ENCODE measurements at places on chromosomes 6 and 20. TPM values are rescaled to one million over a fixed set of nuclear protein-coding genes. Genes with fewer than 3 reads are reported as not detected.

- no peak for DNase-seq
These were observed 41.9 kb downstream of the PRR18 start for GRCh38 chr6:166266336-166266735.

DNA sequence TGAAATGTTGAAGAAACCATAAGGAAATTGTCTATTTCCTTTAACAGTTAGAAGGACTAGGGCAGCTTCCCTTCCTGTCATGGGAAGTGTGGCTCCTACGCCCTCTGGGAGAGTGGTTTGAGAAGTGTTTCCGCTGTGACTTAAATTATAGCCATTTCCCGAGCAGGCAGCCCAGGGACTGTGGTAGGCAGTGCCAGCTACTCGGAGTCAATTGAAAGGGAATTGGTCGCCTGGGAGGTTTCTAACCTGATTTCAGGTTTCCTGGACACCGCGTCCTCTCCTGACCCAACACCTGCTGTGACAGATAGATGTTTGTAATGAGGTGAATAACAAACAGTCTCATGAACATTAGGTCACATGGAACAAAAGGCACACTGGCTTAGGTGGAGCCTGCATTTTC lies 256.1 kb upstream of the PLCB4 start:
- no peak for DNase-seq

The OTOR gene
- not detected for polyA plus RNA-seq

DNA sequence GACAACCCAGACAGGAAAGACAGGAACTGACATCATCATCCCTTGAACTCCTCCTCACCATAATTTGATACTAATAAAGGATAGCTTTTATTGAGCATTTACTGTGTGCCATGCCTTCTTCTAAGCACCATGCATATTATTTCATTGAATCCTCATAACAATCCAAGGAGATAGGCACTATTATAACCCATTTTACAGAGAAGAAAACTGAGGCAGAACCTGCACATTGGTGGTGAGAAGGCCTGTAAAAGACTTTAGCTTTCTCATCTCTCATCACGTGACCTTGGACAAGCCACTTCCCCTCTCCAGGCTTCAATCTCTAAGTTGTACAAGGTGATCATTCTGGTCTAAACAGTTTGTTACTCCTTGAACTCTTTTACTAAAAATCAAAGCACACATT lies 34.5 kb upstream of the PREX1 start:
- DNase-seq = peak; percentile 35

- no peak for DNase-seq
These were observed 42.0 kb upstream of the DSN1 start for GRCh38 chr20:36815454-36816091.

The TCFL5 gene
- polyA plus RNA-seq = 3.5 TPM

GRCh38 chr6:34904990-34905613 lies 16.0 kb downstream of the ANKS1A start:
- peak; percentile 8 for DNase-seq

- no peak for DNase-seq
These were observed 25.7 kb upstream of the DEFB125 start for GRCh38 chr20:61757-62156.

- no peak for DNase-seq
These were observed 169.4 kb downstream of the CDK19 start for GRCh38 chr6:110645685-110646418.

DNA sequence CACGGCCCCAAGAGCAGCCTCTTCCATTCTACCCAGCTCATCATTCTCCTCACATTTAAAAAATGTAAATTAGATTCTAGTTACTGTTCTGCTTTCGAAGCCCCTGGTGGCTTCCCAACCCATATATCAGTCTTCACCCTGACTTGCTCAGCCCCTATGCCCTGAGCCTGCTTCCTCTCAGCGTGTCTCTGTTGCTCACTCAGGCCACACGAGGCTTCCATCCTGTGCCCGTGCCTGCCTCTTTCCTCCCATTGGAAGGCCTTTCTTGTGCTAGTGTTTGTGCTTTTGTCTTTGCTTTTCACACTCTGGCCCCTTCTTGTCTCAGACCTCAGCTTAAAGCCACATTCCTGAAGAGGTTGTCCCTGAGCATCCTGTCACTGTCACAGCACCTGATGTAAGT lies 78.1 kb downstream of the AFDN start:
- DNase-seq = no peak

GRCh38 chr6:53066077-53066417 lies 843 bp downstream of the FBXO9 start:
- peak; percentile 21 for DNase-seq

DNA sequence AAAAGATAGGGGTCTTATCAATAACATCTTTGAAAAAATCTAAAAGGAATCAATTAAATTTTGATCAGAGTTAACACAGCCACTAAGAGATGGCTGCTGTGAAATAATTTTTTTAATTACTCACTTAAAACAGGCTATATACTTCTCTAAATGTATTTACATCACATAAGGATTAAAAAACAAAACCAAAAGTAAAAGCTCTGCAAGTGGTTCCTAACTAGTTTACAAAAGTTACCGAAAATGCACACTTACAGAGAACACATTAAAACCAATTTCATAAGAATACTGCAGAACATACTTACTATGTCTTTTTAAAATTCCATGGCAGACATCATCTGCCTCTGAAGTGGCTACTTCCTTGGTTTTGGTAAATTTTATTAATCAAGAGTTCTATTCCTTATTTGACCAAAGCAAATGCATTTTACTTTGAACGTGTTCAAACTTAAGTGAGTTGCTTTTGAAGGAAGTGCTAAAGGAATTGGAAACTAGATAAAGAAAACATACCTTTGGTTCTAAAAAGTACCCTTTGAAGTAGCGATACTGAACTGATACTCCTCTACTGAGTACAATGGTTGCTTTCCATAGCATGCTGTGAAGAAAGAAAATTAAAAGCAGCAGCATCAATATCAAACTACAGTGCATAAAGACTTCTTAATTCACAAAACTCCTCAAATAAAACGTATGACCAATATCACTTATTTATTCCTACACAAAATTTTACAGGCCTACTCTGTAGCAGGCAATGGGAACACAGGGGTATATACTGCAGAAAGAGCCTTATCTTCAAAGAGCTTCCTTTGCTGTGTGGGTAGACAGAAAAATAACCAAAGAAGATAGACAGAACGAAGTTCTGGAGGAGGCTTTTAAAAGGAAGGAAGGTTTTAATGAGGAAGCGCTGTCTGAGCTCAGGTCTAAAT lies 157.1 kb upstream of the SHLD1 start:
- no peak for DNase-seq

DNA sequence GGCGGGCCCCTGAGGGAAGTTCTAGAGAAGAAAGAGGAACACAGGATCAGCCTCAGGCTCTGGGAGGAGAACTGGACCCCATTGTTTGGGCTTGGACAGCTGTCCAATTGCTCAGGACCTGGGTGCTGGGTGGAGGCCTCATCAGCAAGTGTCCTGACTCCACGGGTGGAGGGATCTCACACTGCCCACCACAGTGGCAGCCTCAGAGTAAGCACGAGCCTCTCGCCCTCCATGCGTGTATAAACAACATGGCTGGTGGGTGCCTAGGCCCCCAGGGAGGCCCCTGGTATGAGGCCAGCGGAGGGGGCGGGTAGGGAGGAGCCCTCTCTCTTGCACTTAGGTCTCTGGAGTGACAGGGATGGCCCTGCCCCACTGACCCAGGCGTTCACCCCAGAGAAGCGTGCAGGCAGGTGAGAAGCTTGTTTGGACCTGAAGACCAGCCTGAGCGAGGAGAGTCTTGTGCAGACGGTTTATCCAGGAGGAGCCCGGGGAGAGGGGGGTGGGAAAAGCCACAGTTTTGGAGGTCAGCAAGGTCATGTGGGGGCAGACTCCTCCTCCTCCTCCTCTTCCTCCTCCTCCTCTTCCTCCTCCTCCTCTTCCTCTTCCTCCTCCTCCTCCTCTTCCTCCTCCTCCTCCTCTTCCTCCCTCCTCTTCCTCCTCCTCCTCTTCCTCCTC lies 41.9 kb upstream of the BHLHE23 start:
- DNase-seq = no peak

DNA sequence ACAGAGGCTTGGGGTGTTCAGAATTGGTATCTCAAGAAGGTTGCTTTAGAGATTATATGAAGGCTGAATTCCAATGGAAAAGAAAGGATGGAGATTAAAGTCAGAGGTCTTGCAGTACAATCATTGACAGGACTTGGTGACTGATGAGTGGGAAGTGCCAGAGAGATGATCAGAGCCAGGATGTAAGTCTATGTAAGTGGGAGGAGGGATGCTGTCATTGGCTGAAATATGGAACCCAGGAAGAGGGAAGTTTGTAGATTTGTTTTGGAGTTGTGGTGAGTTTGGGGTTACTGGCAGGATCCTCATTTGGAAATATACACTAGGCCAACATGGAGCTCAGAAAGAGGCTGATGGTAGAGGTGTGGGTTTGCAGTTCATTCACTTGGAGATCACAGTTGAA lies 23.8 kb upstream of the TNFAIP3 start:
- DNase-seq = peak; percentile 48

GRCh38 chr6:33104887-33105286 lies 29.1 kb downstream of the HLA-DPB1 start:
- no peak for DNase-seq

The PDE7B gene
- 0.34 TPM for polyA plus RNA-seq

GRCh38 chr6:76043690-76044089 lies 28.8 kb downstream of the IMPG1 start:
- no peak for DNase-seq

DNA sequence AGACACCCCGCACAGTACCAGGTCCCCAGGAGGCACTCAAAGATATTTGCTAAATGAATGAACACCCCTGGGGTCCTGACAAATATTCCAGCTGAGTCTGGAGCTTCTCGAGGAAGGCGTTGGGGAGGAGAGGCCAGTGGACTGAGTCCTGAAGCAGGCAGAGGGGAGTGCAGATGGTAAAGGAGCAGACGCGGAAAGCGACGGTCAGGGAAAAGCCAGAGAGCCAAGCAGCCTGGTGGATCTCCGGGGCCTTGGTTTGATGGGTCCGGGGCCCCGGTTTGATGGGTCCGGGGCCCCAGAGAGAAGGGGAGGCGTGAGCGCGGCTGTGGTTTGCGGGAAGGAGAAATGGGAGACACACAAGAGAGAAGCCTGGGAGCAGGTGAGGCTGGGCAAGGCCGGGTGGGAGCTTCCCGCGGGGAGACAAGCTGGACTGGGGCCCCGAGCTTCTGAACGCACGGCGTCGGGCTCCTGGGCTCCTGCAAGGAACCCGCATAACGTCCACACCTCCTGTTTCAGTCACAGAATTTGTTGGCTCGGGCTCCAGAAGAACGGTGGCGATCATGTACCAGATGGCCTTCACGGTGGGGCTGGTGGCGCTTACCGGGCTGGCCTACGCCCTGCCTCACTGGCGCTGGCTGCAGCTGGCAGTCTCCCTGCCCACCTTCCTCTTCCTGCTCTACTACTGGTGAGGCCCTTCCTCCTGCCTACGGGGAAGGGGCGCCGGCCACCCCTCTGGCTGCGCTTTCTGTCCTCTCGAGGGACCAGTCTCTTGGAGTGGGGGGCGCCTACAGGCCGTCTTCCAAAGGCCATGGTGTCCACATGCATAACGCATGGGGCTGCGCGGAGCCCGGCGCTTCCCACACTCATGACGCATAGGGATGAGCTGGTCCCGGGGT lies 12.1 kb downstream of the SLC22A1 start:
- no peak for DNase-seq

The GPX5 gene
- polyA plus RNA-seq = not detected

GRCh38 chr20:32451340-32451681 lies 93.2 kb downstream of the ASXL1 start:
- no peak for DNase-seq

DNA sequence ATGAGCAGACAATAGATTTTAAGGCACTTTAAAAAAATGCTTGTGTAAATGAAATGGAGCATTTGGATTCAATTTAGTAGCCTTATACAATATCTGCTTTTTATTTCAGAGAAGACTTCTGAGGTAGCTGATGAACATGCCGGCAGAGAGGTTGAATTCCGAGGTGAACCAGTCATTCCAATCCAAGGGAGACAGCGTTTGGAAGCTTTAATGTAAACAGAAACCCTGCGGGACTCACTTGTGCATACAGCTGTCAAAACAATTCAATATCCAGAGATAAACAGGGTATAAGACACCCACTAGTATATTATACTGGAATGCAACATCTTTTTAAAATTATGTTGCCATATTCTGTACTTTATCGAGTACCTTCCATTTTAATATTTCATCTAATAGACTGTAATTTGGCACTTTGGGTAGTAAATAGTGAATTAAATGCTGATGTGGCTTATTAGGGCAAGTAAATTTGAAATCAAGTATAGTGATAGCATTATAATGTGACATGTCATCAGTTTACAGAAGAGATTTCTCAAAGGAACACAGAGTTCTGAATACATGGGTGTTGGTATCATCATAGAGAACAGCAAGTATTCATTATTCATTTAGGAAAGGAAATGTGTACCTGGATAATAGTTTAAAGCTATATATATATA lies 347.7 kb downstream of the PRKN start:
- DNase-seq = no peak

The BAG2 gene
- 0.06 TPM for polyA plus RNA-seq

GRCh38 chr6:81950877-81951276 lies 198.4 kb upstream of the TENT5A start:
- DNase-seq = no peak

GRCh38 chr6:40799296-40800140 lies 212.4 kb upstream of the LRFN2 start:
- no peak for DNase-seq

- DNase-seq = no peak
These were observed 155.5 kb upstream of the SLC24A3 start for GRCh38 chr20:19056909-19057308.

DNA sequence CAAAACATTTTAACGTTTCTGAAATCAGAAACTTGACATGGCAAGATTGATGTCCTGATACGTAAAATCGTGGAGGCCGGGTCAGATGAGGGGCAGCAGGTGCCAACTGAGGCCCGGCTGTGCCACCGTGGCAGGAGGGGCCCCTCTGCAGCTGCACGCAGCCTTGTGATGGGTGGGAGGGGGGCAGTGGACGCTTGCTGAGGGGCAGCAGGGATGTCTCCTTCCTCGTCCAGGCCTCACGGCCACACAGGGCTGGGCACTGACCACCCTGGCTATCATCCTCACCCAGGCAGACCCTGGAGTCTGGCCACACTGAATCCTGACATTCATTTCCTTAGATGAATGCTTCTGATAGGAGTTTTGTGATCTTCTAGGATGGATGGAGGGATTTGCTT lies 114.7 kb downstream of the ERMARD start:
- no peak for DNase-seq

DNA sequence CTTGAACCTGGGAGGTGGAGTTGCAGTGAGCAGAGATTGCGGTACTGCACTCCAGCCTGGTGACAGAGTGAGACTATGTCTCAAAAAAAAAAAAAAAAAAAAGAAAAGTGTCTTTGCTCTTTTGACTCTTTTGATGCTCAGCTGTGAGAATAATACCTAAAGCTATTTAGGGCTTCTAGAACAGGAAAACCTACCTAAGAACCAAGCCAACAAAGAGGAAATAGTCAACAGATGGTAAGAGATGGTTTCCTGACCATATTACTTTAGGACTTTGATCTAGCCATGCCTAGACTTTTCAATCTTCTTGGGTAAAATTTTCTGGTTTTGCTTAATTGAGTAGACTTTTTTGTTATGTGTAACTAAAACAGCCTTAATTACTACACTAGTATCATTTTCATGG lies 508.1 kb downstream of the EPHA7 start:
- no peak for DNase-seq

The MYLIP gene
- 28.0 TPM for polyA plus RNA-seq
